ENCODE measurements at places on chromosomes 1 and 21.

- no peak for DNase-seq
Observed at GRCh38 chr1:203756036-203756435, 8.9 kb upstream of the LAX1 start.

DNA sequence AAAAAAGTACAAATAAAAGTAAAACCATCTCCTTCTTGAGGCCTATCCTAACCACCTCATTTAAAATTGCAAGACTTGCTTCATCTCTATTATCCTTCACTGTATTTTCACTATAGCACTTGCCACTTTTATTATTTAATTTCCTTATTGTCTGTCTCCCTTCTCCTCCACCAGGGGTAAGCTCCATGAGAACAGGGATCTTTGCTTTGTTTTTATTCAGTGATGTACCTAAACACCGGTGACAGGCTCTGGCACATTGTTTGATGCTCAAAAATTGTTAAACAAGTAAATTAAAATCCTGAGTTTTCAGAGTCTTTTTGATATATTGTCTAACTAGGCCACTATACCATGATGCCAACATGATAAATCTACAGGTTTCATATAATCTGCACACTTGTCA, 17.2 kb upstream of the SPEN start:
- no peak for DNase-seq

- no peak for DNase-seq
Observed at GRCh38 chr21:42012763-42013329, 2.7 kb upstream of the ZBTB21 start.

DNA sequence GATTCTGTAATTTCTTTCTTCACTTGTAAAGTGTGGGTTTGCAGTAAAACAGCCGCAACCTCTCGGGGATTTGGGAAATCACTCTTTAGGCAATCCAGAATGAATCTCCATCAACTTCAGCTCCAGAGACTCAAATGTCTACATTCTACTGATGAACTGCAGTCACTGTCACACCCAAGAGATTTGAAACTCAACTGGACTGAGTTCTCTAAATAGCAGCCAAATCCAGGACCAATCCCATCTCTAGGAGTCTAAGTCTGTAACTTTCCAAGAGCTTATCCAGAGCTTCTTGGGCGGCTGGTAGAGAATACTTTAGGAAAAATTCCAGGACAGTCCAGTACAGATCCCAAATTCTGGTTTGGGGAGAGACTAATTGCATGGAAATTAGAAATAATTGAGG, 62.9 kb downstream of the ADAMTS1 start:
- DNase-seq, result no peak

GRCh38 chr1:31811605-31812004, 4.2 kb downstream of the SPOCD1 start:
- DNase-seq, result peak; percentile 64

DNA sequence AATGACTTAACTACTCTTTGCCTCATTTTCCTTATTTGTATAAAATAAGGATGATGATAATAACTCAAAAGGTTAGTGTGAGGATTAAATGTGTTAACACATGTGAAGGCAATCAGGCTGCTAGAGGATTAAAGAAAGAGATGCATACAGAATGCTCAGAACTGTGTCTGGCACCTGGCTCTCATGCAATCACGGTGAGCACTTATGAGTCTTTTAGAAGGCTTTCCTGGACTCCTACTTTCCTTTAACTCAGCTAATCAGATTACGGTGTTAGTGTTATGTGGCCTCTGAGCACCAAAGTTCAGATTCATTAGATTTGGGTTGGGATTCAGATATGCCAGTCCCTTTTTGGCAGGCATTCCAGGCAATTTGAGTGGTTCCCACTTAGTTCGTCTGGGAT, 311.6 kb upstream of the USP24 start:
- no peak for DNase-seq

- DNase-seq, result no peak
Observed at GRCh38 chr21:28068455-28069358, 924.0 kb downstream of the LTN1 start.

GRCh38 chr1:180939711-180940103, 27.0 kb downstream of the KIAA1614 start:
- no peak for DNase-seq

DNA sequence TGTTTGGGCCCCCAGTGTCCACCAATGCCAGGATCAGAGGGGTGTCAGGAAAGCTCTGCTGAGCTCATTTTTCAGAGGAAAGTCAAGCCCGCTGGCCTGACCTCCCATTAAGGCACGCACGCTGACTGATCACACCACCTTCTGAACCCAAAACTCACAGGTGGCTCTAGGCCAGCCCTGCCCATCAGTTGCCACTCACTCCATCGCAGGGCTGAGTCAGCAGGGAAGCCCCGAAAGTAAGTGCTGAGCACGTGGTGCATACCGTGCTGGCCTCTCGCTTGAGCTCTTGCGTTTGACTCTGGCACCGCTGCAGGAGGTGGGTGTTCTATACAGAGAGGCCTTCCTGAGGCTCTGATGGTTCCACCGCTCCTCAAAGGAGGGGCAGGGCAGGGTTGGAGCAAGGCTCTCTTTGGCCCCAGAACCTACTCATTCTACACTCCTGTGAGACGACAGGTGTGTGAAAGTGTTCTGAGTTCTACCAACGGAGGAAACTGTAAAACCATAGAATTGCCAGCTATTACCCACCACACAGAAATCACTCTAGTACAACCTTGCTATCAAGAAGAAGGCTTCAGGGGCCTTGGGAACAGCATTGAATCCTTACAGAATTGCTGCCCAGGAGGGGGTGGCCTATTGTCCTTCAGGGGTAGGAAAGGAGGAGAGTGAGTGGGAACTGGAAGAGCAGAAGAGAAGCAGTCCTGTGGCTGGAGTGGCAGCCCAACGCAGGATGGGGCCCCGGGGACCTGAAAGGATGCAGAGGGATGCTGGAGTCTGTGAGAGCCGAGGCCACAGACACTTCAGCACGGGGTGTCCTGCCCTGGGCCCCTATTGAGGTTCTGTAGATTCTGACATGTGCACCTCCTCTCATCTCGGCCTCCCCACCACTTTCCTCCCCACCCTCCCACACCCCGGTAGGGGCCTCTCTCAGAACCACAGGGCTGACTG, 214.7 kb upstream of the EDN2 start:
- no peak for DNase-seq

DNA sequence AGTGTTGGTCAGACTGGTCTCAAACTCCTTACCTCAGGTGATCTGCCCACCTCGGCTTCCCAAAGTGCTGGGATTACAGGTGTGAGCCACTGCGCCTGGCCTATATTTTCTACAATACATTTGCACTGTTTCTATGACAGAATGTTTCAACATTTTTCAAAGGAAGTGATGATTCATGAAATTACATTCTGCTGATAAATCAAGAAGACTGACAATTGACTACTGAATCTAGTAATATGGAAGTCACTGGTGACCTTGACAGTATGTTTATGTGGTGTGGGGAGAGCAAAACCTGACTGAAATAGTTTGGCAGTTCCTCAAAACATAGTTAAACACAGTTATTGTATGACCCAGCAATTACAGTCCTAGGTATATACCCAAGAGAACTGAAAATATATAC, 18.1 kb downstream of the LRIF1 start:
- DNase-seq, result no peak

- peak; percentile 93 for DNase-seq
Observed at GRCh38 chr1:93845538-93846205, 33.3 kb downstream of the DNTTIP2 start.

DNA sequence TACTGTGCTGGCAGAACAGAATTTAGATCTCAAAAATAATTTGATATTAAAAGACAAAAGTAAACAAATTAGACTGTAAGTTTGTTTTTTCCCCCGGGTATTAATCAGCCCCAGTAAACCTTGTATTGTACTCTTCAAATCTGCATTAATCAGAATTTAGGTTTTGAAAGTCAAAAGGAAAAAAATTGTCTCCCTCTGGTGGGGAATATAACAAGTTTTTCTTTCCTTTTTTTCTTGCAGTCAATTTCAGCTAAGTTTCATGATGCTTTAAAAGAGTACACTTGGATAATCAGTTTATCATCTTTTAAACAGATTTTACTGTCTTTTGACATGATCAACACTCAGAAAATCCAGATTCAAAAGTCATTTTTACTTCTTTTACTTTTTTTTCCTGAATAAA, 134.5 kb upstream of the PKN2 start:
- peak; percentile 24 for DNase-seq

GRCh38 chr1:66533804-66534740, at the start of gene SGIP1:
Gene SGIP1, plus strand, starts transcription at chr1:66534153. Its CDS starts 206 bp downstream, at chr1:66534359.
- peak; percentile 66 for DNase-seq

- no peak for DNase-seq
Observed at GRCh38 chr1:30684881-30685795, 38.2 kb downstream of the MATN1 start.

DNA sequence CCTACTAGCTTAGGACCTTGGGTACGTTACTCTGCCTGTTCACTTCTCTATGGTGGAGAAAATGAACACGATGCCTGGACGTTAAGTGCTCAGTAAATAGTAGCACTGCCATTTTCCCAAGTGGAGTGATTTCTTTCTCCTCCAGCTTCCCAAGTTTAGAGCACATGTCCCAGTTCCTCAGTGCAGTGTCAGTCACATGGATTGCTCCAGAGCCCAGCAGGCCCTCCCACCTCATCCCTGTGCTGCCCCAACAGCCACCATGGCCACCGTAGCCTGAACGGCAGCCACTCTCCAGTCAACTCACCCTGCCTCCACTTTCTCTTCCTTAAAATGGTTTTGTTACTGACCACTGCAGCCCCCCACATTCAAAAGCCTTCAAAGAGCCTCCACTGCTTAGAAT, 8.5 kb downstream of the STMN1 start:
- DNase-seq, result no peak

- DNase-seq, result no peak
Observed at GRCh38 chr1:209497729-209498128, 85.8 kb upstream of the CAMK1G start.

- no peak for DNase-seq
Observed at GRCh38 chr21:40923901-40924300, 76.9 kb upstream of the DSCAM start.

- peak; percentile 79 for DNase-seq
Observed at GRCh38 chr1:66182551-66183178, 351.3 kb upstream of the SGIP1 start.

DNA sequence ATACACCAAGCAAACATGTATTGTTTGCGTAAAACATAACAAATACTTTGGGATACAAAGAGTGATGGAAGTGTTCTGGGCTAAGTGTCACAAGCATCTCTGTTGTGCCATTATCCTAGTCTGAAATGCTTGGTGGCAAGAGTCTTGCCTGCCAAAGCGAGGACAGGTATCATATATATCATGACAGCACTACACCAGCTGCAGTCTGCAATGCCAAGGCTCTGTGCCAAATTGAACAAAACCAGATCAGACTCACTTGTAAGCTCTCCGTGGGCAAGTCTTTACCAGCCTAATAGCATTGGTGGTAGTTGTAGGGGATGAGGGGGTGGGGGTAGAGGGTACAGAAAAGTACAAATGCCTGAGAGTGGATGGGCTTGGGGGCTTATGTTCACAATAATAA, 119.2 kb downstream of the RWDD3 start:
- no peak for DNase-seq

DNA sequence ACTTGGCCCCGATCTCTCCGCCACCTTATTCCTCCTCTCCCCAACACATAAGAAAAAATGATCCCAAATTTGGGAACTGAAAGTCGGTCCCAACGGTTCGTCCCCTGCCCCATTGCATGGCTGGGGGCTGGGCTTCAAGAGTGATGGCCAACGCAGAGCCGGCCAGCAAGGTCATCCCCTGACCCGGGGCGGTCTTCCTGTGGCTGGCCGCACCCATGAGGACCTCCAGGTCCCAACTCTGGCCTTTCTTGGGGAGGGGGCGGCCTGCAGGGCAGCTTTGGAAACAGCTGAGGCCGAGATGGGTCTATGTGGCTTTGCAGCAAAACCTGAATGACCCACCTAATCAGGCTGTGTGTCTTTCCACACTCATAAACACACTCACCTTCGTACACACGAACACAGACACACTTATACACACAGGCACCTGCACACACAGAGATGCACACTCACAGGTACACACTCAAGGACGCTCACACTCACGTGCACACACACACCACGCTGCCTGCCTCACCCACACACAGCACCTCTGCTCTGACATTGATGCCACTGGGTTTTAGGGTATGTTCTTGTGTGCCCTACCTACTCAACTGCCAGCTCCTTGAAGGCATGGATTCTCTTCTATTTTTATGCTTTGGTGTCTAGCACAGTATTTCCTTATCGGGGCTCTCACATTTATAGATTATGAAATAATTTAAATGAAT, 562 bp downstream of the DYNLT5 start:
- DNase-seq, result no peak

DNA sequence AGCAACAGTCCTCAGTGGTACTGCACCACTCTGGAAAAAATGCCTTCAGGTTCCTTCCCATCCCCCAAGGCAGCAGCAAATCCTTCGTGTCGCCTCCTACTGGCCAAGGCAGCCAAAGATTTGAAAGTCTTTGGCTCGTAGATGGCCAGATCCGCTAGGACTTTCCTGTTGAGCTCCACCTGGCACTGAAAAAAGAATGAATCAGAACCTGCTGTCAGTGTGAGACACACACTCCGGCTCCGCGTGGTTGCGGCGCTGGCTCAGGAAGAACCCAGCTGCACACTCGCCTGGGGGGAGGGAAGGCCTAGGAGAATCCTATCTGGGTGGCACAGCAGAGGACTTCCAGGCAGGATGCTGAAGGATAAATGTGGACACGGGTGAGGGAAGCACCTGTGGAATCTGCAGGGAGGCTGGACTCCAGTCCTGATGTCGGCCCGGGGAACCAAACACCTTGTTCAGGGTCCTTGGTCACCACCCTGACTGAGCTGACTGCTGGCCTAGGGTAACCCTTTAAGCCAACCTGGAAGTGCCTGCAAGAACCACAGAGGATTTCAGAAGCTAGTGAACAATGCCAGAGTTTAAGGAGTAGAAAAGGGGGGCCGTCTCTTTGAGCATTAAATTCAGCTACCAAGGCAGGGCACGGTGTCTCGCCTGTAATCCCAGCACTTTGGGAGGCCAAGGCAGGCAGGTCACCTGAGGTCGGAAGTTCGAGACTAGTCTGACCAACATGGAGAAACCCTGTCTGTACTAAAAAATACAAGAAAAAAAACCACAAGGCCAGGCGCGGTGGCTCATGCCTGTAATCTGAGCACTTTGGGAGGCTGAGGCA, 3.2 kb upstream of the CCNL2 start:
- DNase-seq, result peak; percentile 47

DNA sequence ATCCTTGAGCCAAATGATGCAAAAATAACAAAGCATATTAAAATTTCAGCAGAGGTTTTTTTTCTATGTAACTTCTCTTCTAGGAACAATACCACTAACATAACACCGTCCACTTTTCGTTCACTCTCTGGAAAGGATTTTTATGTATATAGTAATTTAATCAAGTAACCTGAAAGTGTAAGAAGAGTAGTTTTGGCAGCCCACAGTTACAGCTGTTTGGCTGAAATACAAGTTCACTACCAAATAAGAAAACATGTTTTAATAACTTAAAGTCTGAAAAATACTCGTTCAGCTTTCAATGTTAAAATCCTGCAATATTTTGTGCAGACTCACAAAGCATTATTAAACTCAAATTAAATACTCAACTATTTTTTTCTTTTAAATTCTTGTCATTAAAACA, 896.8 kb upstream of the ADGRL4 start:
- DNase-seq, result no peak

DNA sequence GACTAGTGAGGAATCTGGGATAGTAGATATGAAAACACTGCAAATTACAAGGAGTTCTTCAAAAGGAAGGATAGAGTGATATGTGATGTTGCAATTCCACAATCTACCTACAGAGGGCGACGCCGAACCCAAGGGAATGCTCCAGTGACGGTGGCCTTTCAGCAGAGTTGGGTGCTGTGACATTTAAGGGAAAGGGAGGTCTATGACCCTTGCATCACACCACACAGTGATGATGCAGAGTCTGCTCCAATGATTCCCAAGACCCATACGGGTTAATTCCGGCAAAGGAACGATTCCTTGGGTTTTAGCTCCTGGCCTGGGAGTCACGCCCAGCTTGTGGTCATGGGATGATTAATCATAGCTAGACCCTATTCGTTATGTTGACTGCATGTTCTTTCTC, 123.0 kb upstream of the IGSF21 start:
- DNase-seq, result no peak

All from fibroblast of skin of abdomen (primary cell).